Posterior vena cava (tissue), 2 donors: ENCODE measurements at places on chromosomes 3 and 15.

GRCh38 chr15:57502116-57502515, 89.6 kb upstream of the MYZAP start:
- no peak for DNase-seq

DNA sequence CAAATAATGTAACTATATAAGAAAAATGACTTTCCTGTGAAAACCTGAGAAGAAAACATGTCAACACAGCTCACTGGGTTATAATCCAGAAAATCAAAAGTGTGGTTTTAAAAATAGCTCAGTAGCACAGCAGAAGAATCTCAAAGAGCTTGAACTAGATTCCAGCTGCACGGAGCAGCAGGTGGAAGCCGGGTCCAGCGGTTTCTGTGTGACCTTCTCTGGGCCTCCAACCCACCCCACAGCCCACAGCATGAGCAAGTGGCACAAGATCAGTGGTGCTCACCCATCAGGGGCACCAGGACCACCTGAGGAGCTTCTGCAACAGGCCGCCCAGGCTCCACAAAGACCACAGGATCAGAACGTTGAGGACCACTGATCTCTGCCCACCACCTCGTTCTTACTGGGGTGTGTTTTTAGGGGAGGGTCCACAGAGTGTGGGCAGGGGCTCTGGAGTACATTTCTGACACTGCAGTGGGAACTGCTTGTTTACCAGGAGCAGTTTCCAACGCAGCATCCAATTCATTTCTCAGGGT, 23.2 kb downstream of the SLC41A3 start:
- DNase-seq, result peak; percentile 52

DNA sequence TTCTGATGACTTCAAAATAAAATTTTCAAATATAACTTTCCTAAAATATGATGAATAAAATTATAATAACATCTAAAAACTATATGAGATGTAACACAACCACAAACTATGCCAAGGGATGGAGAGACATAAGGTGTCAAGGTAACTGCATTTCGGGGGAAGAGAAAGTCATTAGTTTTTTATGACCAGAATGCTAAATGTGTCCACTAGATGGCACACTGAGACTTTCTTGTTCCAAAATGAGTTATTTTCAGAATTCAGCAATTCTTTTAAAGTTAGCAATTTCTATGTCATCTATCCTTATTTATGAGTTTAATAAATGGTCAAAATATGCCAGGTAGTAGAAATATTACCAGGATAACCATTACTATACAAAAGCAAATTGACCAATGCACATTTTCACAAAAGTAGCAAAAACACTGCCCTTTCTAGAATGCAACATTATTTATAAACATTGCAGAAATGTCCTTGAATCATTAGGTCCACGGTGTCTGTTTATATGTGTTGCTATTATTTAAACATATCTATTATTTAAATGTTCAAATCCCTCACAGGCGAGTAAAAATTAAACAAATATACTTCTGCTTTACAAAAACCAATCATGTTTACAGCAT, 374.2 kb downstream of the PLCL2 start:
- no peak for DNase-seq

- DNase-seq, result no peak
These were observed 23.3 kb downstream of the RUBCN start for GRCh38 chr3:197713477-197713822.

GRCh38 chr3:69967156-69967555, 32.4 kb upstream of the SAMMSON start:
- DNase-seq, result no peak

- no peak for DNase-seq
These were observed 686.5 kb downstream of the ROBO1 start for GRCh38 chr3:79081335-79081734.

- no peak for DNase-seq
These were observed 58.6 kb downstream of the TMEM212 start for GRCh38 chr3:171901615-171902312.

DNA sequence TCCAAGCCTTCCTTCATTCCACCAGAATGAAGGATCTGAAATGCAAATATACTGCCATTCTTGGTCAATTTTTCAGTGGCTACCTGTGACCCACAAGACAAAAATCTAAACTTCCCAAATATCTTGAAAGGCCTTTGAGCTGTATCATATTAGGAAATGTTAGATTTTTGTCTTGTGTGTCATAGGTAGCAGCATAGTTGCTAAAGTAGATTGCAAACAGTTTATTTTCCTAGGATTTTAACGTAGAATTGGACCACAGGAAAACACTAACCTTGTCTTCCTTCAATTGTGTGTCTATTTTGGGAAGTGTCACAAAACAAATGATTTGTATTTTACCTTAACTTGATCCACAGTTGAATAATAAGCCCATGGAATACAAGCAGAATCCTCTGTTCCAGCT, 42.4 kb downstream of the CP start:
- DNase-seq, result no peak

DNA sequence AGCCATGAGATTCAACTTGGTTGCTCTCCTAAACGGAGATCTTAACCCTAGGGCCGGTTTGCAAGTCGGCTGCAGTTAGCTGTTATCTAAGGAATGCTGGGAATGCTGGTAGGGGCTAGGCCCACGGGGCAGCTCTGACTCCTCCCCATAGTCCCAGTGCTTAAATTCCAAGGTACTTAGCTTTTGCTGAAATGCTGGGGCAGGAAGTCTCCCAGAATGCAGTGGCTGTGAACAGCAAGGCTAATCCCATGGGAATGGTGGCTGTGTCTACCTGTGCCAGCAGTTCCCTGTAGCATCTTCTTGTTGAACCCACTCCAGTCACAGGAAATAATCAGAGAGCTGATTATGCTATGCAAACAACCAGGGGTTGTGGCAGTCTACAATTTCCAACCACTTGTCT, 102.5 kb upstream of the TJP1 start:
- no peak for DNase-seq

DNA sequence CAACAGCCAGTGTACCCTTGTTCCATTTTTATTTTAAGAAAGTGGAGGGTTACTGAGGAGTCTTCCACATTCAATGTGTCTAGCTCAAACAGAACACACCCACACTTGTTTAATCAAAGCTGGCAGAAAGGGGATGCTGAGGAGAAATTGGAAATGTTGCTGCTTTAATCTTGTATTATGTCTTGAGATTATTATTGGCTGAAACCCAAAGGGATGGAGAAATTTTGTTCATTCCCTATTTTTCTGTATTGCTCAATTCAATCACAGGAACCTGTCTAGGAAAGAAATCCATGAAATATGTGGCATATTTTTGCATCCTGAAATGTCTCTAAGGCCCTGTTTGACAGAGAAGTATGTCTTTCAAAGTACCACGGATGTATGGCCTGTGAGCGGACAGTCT, 238.0 kb downstream of the MYRIP start:
- DNase-seq, result no peak

DNA sequence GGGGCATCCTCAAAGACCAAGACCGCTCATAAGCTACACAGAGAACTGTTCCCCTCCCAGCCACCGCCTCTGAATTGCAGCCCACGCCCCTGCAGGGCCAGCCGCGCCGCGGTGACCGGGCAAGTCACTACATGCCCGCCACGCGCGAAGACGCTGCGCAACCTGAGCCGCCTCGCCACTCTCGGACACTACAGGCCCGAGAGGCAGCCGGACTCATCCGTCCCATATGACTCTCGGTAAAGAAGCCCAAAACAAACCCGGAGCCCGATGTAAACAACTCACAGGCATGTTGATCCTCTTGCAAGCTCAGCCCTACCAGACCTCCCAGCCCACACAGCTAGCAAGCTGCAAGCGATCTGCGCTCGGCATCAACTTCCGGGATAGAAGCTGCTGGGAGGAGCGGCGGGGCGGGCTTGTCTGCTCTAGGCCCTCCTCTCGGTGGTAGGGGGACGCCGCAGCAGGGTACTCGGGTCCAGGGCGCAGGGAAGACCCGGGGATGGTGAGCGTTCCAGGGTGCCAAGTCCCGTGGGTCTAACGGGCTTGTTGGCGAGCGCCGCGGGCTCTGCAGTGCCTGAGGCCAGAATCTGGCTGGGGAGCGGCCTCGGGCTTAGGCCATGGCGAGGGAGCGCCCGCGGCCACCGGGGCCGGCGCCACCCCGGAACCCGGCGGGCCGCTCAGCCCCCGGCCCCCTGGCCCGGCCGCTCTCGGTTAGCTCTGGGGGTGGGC, at the start of gene RPS27L:
RPS27L (minus strand) TSS at position 360 of the 726 bp plus-strand sequence; CDS start at position 288, 72 bp downstream.
- DNase-seq, result peak; percentile 98

DNA sequence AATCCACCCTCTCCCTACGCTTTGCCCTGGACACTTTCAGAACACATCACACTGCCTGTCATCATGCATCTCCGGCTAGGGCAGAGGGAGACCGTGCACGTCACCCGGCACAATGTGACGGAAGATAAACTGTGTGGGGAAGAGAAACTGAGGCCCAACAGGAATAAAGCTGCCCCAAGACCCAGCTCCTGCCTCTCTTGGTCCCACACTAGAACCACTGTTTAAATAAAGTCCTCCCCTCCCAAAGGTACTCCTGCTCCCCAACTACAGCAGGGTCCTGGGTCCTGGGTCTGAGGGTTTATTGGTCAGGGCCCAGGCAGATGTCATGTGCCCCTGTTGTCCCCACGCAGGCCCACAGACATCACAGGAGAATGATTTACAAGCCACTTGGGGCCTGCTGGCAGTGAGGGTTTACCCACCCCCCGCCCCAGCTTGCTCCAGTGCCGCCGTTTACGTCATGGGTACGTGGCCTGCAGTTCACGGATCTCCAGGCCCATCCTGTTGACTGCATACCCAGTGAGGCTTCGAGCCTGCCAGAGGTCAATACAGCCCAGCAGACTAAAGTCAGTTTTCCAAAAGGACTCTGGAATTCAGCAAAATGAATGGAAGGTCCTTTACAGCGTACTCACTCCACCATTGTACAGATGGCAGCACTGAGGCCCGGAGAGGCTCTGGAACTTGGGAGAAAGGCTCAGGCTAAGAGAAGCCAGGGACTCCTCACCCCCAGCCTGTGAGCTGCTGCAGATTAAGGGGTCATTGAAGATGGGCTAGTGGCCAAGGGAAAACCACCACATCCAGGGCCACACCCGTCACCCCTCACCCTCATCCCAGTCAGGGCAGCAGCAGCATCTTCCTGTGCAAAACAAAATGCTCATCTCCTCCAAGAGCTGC, 23.2 kb downstream of the ALS2CL start:
- peak; percentile 35 for DNase-seq

- DNase-seq, result no peak
These were observed 196.5 kb downstream of the EPHB1 start for GRCh38 chr3:134991472-134992010.

DNA sequence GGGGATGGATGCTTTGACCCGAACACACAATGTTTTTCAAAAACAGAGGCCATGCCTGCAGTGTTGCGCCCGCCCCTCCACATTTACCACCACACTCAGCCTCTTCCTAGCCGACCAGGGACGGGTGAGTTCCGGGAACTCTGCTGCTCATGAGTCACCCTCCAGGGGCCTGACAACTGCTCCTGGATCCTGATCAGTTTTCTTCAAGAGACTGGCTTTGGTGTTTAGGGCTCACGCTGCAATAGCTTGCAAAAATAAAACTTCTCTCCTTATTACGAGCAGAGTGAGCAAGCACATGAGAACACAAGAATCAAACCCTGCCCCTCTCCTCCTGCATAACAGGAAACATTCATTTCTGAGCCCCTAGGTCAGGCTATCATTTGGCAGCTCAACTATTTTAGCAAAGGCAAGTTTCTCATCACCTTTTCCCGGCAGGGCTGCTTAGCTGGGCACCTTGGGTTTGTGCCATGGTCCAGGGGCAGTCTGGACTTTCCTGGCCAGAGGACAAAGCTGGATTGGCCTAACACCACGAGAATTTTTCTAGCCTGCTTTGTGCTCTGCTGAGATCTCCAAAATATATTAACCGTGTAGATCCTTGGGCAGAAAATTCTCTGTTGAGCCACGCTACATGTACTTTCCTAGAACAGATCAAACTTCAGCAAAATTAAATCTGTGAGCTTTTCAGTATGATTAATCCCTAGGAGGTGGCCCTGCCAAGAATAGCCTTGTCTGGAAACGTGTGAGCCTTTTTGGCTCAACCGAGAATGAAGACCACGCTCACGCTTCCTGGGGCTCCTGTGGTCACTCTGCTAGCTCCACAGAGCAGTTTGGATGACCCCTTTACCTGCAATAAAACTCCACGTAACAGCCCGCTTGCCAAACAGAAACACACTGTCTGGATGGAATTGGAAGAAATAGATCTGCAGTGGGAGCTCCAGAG, 52.7 kb upstream of the SPATA12 start:
- peak; percentile 94 for DNase-seq

DNA sequence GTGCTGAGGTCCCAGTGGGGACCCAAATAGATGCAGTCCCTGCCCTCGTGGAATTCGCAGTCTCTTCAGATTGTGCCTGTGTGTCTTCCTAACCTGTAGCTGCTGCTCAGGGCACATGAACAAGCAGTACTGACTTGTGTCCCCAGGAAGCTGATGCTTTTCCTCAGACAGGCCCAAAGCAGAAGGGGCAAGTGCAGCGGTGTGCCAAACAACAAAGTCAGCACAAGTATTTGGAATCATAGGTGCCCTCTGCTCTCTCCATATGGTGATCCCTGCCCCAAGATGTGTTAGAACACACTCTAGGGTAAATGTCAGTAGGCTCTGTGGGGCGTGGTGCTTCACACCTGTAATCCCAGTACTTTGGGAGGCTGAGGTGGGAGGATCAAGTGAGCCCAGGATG, 21.9 kb downstream of the BHLHE40 start:
- DNase-seq, result no peak

DNA sequence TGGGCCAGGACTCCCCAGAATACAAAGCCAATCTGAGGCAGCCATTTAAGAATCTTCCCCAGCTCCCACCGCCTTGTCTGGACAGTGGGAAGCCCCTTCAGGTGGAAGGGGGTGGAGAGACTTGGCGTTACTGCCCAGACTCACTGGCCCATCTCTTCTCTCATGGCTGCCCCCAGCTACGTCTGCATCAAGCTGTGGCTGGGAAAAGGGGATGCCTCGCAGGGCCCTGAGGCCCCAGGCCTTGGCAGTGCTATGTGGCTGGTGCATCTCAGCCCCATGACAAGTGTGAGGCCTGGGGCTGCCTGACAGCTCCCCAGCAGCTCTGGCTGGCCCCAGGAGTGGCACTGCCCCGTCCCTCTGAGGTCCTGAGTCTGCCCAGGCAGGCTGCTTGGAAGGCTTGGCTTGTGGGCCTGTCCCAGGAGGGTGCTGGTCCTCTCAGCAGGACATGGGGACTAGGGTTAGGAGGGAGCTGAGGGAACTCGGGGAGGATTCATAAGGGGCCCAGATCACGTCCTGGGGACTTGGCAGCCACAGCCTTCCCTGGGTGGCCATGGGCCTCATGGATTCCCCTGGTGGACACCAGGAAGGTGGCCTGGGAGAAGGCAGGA, 20.2 kb upstream of the SLC41A3 start:
- no peak for DNase-seq

- DNase-seq, result peak; percentile 96
These were observed at the start of gene SCAMP5 for GRCh38 chr15:74995182-74995778. Gene SCAMP5, plus strand, starts transcription at chr15:74995563. Its CDS starts 16,277 bp downstream, at chr15:75011840.

GRCh38 chr3:52026041-52026440, 30.3 kb downstream of the DUSP7 start:
- DNase-seq, result no peak

GRCh38 chr15:43915631-43916325, 89.0 kb downstream of the WDR76 start:
- DNase-seq, result no peak

GRCh38 chr3:169771497-169772304, 1.5 kb upstream of the MYNN start:
- DNase-seq, result no peak
